ENCODE measurements at places on chromosomes 12 and 14. TPM values are rescaled to one million over a fixed set of nuclear protein-coding genes. Genes with fewer than 3 reads are reported as not detected.

The FKBP11 gene
- polyA plus RNA-seq = 24.5 TPM

The ENDOU gene
- polyA plus RNA-seq = not detected

The C1QL4 gene
- polyA plus RNA-seq = 13.7 TPM

The TMEM30B gene
- polyA plus RNA-seq = 0.28 TPM

All from neural cell (in vitro differentiated cells).